WTC11 (cell line): ENCODE measurements at places on chromosomes 2 and 18. TPM values are rescaled to one million over a fixed set of nuclear protein-coding genes. Genes with fewer than 3 reads are reported as not detected.

GNAL gene
- total RNA-seq: 22.3 to 26.7 TPM (median 23.9 TPM) in 3 replicates

DBI gene
- 146 to 158 TPM (median 150 TPM) in 3 replicates for total RNA-seq

GRCh38 chr2:28178946-28179345, 213.7 kb upstream of the FOSL2 start:
- peaks cover 11% of the 10 kb centered on the region for H3K36me3 ChIP-seq
- no peak overlapping the region for H3K27ac ChIP-seq
- no peak for DNase-seq
- no peaks in the 10 kb centered on the region for H3K4me1 ChIP-seq
- no peak overlapping the region for H3K4me3 ChIP-seq

DNA sequence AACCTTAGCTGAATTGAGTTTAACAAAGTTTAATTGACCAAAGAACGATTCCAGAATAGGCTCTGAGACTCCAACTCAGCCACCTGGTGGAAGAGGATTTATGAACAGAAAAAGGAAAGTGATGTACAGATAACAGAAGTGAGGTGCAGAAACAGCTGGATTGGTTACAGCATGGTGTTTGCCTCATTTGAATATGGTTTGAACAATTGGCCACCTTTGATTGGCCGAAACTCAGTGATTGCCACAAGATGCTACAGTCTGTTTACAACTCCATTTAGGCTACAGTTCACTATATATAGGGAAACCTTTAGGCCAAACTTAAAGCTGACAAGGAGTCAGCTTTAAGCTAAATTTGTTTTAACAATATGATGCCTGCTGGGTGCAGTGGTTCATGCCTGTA, 28.1 kb upstream of the SLC35G4 start:
- no peaks in the 10 kb centered on the region for H3K36me3 ChIP-seq
- peaks cover 7% of the 10 kb centered on the region for H3K4me1 ChIP-seq
- no peaks in the 10 kb centered on the region for H3K27me3 ChIP-seq
- no peak for DNase-seq
- no peak overlapping the region for H3K27ac ChIP-seq

GRCh38 chr2:238518172-238518820, 91.6 kb downstream of the ASB1 start:
- H3K4me3 ChIP-seq: no peak overlapping the region
- H3K27me3 ChIP-seq: no peaks in the 10 kb centered on the region
- no peaks in the 10 kb centered on the region for H3K4me1 ChIP-seq
- H3K36me3 ChIP-seq: peaks cover 3% of the 10 kb centered on the region
- no peak for DNase-seq
- no peak overlapping the region for H3K27ac ChIP-seq

- no peak overlapping the region for H3K4me3 ChIP-seq
- no peaks in the 10 kb centered on the region for H3K36me3 ChIP-seq
- no peaks in the 10 kb centered on the region for H3K27me3 ChIP-seq
Measured at GRCh38 chr18:72762515-72763122, 105.2 kb downstream of the NETO1 start.

DNA sequence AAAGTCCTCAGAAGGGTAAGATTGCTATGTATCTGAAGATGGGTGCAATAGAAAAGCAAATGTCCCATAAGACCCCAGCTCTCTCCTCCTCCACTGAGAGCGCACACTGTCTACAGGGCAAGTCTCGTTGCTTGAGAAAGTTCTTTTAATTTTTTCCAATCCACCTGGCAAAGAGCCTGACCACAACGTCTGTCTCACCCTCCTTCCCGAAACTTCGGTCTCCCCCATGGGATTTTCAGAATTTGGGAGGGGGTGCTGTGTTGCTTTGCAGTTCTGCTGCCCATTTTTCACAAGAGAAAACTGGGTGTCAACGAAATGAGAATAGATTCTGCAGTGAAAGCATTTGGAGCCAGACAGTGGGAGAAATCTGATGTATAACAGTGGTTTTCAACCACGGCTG, 40.4 kb downstream of the SERTAD2 start:
- no peak overlapping the region for H3K27ac ChIP-seq
- peaks cover 28% of the 10 kb centered on the region for H3K27me3 ChIP-seq

DNA sequence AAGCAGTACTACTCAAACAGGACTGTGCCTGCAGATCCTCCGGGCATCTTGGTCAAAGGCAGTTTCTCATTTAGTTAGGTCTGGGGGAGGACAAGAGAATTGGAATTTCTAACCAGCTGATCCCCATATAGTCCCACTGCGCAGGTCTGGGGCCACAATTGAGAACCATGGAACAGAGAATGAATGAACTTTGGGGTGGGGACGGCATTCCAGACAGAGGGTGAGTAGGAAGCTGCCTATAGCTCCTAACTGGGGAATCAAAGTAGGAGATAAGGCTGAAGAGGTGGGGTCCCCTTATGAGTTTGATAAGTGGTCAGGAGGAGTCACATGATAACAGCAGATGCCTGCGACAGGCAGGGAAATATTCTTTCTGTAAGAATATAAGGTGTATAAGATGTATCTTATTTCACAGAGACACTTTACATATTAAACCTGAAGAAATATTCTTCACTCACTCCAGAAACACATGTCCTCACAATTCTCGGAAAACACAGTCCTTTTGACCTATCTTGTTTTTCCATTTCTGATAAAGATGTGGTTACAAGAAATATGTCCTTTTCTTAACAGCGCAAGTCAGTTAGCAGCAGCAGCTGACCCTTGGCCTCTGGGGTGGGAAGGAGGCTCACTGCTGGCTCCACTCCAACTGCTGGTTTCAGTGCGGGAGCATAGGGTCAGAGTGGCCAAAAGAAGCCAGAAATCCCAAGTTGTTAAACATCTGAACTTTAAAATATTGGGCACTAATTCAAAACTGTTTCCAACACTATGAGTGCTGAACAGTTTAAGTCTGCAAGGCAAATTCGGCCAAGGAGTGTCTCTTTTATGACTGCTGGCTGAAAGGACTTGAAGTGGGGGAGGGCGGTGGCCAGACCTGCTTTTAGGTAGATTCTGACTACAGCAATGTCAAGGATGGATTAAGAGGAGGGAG, 12.6 kb upstream of the TMEM214 start:
- no peak for DNase-seq
- H3K27me3 ChIP-seq: no peaks in the 10 kb centered on the region
- H3K27ac ChIP-seq: no peak overlapping the region

DNA sequence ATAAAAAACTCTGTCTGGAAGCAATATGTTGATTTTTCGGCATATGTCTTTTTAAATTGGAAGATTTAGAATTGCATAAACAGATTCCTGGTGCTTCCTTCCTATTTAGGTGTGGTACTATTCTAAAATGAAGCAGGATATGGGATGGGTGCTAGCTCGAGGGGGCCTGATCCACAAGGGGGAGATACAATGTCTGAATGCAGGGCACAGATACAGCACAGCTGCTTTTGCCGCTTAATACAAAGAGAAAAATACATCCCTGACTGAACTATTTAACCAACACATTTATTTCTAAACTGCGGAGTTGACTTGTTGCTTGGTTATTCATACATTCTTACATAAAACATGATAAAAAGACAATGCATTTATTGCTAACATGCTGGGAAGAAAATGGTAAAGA, 169.1 kb downstream of the TMEFF2 start:
- H3K36me3 ChIP-seq: no peaks in the 10 kb centered on the region
- no peak overlapping the region for H3K4me3 ChIP-seq
- H3K4me1 ChIP-seq: peaks cover 35% of the 10 kb centered on the region
- no peak for DNase-seq
- no peaks in the 10 kb centered on the region for H3K27me3 ChIP-seq

GRCh38 chr2:47935071-47935470, 28.8 kb upstream of the FBXO11 start:
- no peak overlapping the region for H3K27ac ChIP-seq
- no peak overlapping the region for H3K4me3 ChIP-seq
- H3K4me1 ChIP-seq: peaks cover 16% of the 10 kb centered on the region
- no peaks in the 10 kb centered on the region for H3K36me3 ChIP-seq
- DNase-seq: no peak

DNA sequence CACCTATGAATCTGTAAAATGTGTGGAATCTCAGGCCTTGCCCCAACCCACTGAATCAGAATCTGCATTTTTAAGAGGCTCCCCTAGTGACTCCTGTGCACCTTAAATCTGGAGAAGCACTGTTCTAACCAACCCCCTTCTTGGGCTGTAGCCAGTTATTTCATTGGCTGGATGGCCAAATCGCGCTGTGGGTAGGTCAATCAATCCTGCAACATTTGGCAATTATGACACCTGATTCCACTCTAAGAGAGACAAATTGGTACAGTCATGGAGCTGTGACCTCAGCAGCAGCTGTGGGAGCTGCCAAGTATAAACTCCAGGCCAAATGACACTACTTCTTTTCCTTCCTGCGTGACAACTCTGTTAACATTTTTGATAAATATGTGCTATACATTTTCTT, 208.7 kb downstream of the CLIP4 start:
- no peaks in the 10 kb centered on the region for H3K4me1 ChIP-seq
- no peak overlapping the region for H3K4me3 ChIP-seq
- no peak for DNase-seq
- no peak overlapping the region for H3K27ac ChIP-seq
- no peaks in the 10 kb centered on the region; the same call in 1 of the 2 replicates for H3K27me3 ChIP-seq
- H3K36me3 ChIP-seq: no peaks in the 10 kb centered on the region

DNA sequence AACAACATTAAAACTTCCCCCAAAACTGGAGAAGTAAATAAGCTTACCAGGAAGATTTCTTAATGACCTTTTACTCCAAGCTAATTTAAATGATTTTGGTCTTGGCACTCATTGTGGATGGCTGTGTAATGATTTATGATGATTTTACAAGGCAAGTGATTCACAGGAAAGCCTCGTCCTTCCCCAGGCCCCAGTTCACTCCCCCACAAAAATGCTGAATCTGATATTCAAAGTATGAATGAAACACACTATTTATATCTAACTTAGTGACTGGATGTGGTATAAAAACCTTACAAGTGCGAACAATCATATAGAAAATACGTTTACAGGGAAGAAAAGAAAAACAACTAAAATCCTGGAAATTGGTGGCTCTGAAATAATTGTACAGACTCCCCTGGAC, 49.8 kb downstream of the ZNF516 start:
- peaks cover 4% of the 10 kb centered on the region for H3K36me3 ChIP-seq
- no peak overlapping the region for H3K4me3 ChIP-seq
- no peaks in the 10 kb centered on the region; the same call in 1 of the 2 replicates for H3K27me3 ChIP-seq
- no peak overlapping the region for H3K27ac ChIP-seq
- no peak for DNase-seq

DNA sequence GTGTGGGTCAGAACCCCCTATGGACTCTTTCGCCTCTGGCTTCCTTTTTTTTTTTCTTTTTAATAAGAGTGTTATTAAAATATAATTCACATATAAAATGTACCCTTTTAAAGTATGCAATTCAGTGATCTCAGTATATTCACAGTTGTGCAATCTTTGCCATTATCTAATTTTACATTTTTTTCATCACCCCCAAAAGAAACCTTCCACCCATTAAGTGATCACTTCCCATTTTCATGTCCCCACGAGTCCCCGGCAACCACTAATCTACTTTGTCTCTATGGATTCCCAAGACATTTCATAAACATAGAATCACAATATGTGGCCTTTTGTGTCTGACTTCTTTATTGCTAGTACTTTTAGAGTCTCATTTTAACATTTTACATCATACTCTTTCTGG, 38.7 kb upstream of the ANXA4 start:
- H3K27me3 ChIP-seq: no peaks in the 10 kb centered on the region
- no peaks in the 10 kb centered on the region for H3K36me3 ChIP-seq
- DNase-seq: no peak
- no peak overlapping the region for H3K4me3 ChIP-seq
- H3K27ac ChIP-seq: no peak overlapping the region

- peaks cover 6% of the 10 kb centered on the region for H3K4me1 ChIP-seq
- no peak for DNase-seq
- H3K27me3 ChIP-seq: no peaks in the 10 kb centered on the region; the same call in 1 of the 2 replicates
- H3K4me3 ChIP-seq: no peak overlapping the region
- H3K27ac ChIP-seq: no peak overlapping the region
Measured at GRCh38 chr2:203002054-203002821, 12.4 kb upstream of the NBEAL1 start.
